Type B pancreatic cell (in vitro differentiated cells): ENCODE measurements at places on chromosomes 1 and 21. TPM values are rescaled to one million over a fixed set of nuclear protein-coding genes. Genes with fewer than 3 reads are reported as not detected.

Gene SLC9C2
- 0.60 TPM in 1 of 2 replicates, not detected in the other for total RNA-seq

Gene LAPTM5
- 0.24 and 0.29 TPM in 2 replicates for total RNA-seq

DNA sequence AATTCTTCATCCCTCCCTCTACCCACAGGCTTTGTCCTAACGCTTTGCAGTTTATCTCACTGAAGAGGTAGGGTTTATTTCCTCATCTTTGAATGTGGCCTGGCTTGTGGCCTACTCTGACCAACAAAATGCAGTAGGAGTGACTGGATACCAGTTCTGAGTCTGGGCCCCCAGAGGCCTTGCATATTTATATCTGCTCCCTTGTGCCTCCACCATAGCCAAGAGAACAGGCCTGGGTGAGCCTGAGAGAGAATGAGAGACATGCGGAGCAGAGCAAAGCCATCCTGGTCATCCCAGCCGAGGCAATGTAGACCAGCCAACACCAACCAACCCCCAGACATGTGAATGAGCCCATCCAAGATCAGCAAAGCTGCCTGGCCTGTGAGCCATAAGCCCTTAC is 30.3 kb downstream of the SMIM12 start:
- no peak for DNase-seq

GRCh38 chr1:9413071-9413876 is 120.6 kb downstream of the SPSB1 start:
- DNase-seq, result no peak

- no peak for DNase-seq
Measured at GRCh38 chr1:54229281-54229891, 29.4 kb downstream of the MRPL37 start.

DNA sequence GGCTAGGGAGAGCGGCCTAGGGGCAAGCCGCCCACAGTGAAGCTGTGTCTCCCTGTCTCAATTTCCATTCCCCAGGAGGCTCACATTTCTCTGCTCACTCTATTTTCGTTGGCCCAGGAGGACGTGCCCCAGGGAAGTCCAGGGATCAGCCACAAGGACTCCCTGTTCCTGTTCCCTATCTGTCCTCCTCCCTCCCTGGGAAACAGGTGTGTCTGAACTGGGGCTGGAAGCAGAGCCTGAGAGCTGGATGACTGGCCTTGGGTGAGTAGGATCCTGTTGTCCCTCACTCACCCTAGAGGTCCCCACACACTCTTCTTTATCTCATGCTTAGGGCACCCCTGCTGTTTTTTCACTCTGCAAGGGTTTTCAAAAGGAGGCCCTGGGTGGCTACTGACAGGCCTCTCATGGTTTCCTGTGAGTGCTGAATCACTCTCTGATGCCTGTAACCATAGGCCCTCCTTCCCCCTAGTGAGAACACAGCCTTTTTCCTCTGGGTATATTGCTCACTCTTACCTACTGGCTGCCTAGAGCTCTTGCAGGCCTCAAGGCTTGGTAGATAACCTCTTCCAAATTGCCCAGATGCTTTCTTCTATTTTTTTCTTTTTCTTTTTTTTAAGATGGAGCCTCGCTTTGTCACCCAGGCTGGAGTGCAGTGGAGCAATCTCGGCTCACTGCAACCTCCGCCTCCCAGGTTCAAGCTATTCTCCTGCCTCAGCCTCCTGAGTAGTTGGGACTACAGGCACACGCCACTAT is 3.3 kb upstream of the UTP11 start:
- no peak for DNase-seq

DNA sequence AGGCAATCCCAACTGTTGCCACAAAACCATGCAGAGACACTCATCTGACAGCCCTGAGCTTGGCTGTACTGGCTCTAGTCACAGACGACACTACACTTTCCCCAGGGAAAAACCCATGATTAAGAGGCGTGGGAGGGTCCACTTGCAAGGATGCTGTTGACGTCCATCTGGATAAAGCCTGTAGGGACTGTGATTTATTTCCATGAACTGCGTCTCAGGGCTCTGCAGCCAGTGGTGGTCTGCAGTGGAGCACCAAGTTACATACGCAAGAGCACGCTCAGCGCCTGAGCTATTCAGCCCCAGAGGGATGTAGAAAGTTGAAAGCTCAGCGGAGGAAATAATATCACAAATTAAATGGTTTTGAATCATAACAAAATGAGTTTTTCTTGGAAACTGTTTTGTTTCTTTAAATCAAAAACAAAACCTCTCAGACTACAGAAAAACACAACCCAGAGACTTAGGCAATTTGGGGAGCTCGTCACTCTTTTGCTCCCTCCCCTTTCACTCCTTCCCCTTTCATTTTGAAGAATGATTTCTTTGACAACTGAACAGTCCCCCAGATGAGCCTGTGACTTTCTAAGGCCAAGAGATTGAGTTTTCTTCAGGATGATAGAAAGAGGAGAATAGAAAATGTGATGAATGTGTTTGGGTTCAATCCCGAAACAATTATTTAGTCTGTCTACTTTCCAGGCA is 71.2 kb downstream of the NGF start:
- DNase-seq, result no peak
